Ureter (tissue), 1 donor: ENCODE measurements at places on chromosomes 7 and 10. TPM values are rescaled to one million over a fixed set of nuclear protein-coding genes. Genes with fewer than 3 reads are reported as not detected.

C7orf57 gene
- total RNA-seq = 0.42 TPM

SH3PXD2A gene
- 50.3 TPM for total RNA-seq

ITPRID1 gene
- not detected for total RNA-seq

ELN gene
- total RNA-seq = 31.9 TPM

HOXA4 gene
- total RNA-seq = 9.4 TPM

PHYHIPL gene
- total RNA-seq = 2.4 TPM

PLEKHA1 gene
- 41.9 TPM for total RNA-seq

CNPY1 gene
- total RNA-seq = not detected

ADAMTS14 gene
- 2.1 TPM for total RNA-seq

RINT1 gene
- total RNA-seq = 17.2 TPM

- no peak for DNase-seq
Measured at GRCh38 chr10:29977171-29977570, 82.2 kb downstream of the JCAD start.

DNA sequence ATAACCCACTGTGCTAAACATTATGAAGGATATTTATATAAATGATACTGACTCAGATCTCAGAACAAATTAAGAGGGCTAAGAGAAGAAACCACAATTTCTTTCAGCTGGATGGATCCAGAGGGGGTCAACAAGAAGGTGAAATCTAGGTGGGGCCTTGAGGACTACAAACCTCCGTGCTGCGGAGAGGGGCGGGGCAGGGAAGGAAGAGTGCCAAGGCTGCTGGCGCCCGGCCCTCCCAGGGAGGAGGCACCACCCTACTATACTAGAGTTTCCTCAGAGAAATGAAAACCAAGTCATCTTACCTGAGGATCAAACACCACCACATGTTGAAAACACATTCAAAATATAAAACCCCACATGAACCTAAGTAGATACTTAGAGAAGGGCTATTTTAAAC, 29.3 kb upstream of the CRYGN start:
- no peak for DNase-seq

DNA sequence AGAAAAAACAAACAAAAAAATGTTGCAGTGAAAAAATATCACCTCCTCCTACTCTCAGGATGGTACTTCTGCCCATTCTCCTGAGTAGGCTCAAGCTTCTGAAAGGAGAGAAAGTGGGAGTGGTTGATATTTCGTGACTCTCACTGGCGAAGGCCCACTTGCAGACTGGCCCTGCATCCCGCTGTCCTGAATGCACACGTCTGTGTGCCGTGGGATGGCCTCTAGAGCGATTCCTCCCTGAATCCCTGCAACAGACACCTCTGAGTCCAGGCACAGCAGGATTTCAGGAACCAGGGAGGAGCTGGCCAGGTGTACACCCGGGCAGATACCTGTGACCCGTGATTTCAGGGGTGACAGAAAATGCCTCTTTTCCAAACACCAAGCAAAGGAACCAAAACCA, 319.2 kb downstream of the DPP6 start:
- DNase-seq = no peak

- DNase-seq = no peak
Measured at GRCh38 chr7:4734587-4735345, 40.7 kb upstream of the AP5Z1 start.

DNA sequence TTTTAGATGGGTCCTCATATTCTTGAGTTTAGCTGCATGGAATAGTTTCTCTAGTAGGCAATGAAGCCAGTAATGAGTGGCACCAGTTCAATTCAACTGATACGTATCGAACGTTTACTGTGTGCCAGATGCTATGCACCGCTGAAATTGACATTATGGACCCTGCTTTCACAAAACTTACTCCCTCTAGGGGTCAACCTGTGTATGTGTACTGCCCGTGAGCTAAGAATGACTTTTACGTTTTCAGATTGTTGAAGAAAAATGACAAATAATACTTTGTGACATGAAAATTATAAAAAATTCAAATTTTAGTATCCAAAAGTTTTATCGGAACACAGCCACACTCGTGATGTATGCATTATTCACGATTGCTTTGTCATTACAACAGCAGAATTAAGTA, 95.5 kb downstream of the ZMYND11 start:
- no peak for DNase-seq

- DNase-seq = peak; percentile 57
Measured at GRCh38 chr7:48299580-48300169, 128.4 kb downstream of the ABCA13 start.

DNA sequence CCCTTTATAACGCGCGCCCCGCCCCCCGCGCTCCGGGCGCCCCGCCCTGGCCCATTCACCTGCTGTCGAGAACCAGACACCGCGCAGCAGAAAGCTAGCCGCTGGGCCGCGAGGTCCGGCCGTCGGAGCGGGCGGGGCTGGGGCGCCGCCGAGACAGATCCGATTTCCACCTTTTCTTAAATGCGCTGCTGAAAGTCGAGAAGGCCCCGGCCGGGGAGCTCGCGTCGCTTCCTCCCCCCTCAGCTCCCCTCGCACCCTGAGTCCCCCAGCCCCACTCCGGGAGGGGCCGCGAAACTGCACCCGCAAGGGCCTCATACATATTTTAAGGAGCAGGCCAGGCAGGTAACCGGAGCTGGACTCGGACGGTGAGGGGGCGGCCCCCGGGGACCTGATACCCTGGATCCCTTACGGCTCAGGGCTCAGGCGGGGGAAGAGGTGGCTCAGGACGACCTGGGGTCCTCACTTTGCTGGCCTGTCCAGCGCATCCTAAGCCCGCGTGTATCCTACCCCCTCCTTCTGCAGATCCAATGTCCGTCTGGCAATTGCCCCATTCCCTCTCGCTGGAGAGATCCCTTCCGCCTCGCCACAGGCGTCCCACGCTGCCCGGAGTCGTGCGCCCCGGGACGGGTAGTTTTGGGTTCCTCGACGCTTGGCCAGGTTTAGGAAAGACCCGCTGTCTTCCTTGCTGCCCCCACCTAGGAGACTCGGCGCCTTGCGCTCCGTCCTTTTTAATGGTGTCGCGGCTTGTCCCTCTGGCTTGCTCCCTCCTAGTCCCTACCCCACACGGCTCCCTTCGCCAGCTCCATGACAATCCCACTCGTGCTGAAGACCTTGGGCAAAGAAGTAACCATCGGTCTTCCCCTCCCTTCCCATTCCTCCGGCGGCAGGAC, 170.6 kb downstream of the UBE2H start:
- no peak for DNase-seq

- no peak for DNase-seq
Measured at GRCh38 chr10:7071421-7071820, 339.4 kb downstream of the SFMBT2 start.

DNA sequence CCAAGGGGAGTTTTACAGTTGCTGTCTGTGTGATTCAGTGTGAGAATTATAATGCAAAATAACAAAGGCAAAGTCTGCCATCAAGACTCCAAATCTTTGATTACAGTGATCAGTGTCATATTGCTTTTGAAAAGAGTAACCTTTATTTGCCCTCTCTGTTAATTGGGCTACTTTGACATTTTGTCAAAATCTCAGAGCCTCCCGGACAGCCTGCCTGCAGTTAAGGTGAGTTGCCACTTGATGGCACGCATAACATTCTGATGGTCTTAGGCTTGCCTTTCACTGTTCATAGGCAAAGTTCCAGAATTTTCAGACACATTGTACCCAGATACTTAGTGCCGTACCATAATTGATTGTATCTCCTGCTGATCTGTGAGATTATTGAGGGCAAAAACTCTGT, 253.5 kb downstream of the ABCA13 start:
- no peak for DNase-seq

GRCh38 chr10:49844775-49845595, 82.9 kb upstream of the OGDHL start:
- no peak for DNase-seq

- DNase-seq = no peak
Measured at GRCh38 chr7:129493555-129493954, 8.8 kb upstream of the SMKR1 start.

- DNase-seq = no peak
Measured at GRCh38 chr10:102948786-102949185, 30.7 kb downstream of the CNNM2 start.

- DNase-seq = no peak
Measured at GRCh38 chr10:79392506-79393176, 45.4 kb downstream of the PPIF start.

GRCh38 chr7:200290-200689, 7.9 kb downstream of the FAM20C start:
- DNase-seq = no peak

DNA sequence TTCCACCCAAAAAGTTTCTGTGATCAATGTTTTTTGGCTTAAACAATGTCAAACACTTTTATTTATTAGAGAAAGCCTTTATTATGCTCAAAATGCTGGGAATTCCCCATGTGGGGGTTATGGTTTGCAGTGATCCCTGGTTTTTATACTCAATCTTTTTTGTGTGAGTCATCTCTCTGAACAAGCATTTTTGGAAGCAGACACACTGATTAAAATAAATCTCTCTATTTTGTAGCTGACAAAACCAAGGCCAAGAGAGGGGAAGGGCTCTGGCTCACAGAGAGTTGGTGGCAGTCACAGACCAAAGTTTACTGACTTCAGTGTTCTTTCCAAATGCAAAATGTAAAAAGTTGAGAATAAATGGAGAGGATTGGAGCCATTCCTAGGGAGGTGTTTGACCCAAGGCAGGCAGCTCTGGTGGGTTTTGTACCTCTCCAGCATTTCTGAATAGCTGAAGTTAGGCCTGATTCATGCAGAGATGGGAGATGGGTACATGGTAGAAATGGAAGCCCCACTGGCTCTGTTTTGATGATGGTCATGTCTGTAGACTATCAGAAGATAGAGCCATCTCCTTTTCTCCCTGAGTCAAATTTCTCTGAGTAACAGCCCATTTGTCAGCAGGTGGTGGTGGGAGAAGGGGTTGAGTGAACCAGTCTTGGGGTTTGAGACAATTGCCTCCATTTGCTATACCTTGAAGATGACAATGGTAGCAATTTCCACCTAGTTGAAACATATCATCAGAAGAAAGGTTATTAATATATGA, 45.4 kb upstream of the NAMPT start:
- no peak for DNase-seq

DNA sequence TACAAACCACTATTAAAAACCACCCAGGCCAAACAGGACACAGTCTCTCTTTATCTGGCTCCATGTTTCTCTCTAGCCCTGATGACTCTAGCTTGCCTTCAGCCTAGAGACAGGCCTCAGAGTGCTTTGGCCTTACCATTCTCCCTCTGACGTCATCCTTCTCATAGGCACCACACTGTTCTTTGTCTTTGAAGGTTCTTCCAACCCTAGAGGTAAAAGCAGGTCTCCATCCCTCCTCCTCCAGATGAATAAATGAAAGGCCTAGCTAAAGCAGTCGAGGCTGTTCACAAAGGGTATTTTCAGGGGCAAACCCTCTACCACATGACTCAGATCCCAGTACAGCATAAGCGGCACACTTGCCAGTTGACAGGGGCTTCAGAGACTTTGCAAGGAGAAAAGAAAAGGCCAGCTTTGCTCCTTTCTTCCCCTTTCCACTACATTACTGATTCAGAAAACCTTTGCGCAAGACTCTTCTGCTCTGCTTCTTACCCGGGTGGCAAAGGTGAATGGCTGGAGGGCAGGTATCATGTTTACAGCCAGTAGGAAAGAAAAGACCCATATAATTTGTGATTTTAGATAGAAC, 14.8 kb downstream of the NFE2L3 start:
- no peak for DNase-seq

DNA sequence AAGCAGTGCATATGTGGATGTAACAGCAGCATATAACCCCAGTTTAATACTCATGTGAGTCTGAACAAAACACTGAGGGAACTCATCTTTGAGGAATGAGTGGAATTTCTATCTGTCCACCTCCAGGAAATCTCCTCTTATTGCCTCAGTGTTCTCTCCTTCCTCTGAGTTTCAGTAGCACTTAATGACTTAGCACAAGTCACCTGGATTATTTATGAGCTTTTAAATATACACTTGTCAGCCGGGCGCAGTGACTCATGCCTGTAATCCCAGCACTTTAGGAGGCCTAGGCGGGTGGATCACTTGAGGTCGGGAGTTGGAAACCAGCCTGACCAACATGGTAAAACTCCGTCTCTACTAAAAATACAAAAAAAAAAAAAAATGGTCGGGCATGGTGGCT, 4.3 kb downstream of the LRRC20 start:
- no peak for DNase-seq
